H9 (cell line): ENCODE measurements at places on chromosomes 6 and 20. TPM values are rescaled to one million over a fixed set of nuclear protein-coding genes. Genes with fewer than 3 reads are reported as not detected.

- H3K36me3 ChIP-seq, result peaks cover 5% of the 10 kb centered on the region; the same call in 1 of the 2 replicates
- H3K4me3 ChIP-seq, result no peak overlapping the region
- no peak overlapping the region for H3K27ac ChIP-seq
- H3K4me1 ChIP-seq, result no peaks in the 10 kb centered on the region
Observed at GRCh38 chr20:60402189-60403058, 444.2 kb downstream of the CDH26 start.

GRCh38 chr6:1792989-1793388 lies 183.3 kb downstream of the FOXC1 start:
- H3K4me3 ChIP-seq, result no peak overlapping the region
- no peaks in the 10 kb centered on the region for H3K27me3 ChIP-seq
- H3K27ac ChIP-seq, result no peak overlapping the region
- DNase-seq, result peak; percentile 58

DNA sequence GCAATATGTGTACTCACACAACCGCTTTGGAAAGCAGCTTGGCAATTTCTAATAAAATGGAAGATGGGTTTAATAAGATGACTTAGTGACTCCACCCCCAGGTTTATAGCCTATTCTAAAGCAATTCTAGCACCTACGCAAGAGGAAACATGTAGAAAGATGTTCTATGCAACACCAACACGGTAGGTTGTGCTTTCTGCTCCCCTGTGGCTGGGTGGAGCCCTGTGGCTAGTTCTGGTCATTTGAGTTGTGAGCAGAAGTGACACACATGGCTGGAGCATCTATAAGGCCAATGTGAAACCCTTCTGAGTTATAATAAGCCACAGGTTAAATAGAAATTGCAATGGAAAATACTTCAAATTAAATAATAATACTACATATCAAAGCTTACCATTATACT lies 310.7 kb downstream of the CD83 start:
- no peak for DNase-seq
- H3K36me3 ChIP-seq, result no peaks in the 10 kb centered on the region; the same call in 2 of the 3 replicates
- no peak overlapping the region for H3K27ac ChIP-seq
- 0 out of 2 replicates have a peak, but pooled peaks cover 3% of the 10 kb centered on the region for H3K4me1 ChIP-seq
- H3K27me3 ChIP-seq, result no peaks in the 10 kb centered on the region

GRCh38 chr6:137145421-137145820 lies 28.0 kb downstream of the IL22RA2 start:
- no peak overlapping the region for H3K27ac ChIP-seq
- no peak for DNase-seq

- H3K36me3 ChIP-seq, result peaks cover 60% of the 10 kb centered on the region
- H3K4me1 ChIP-seq, result no peaks in the 10 kb centered on the region
- no peak overlapping the region for H3K27ac ChIP-seq
- no peak overlapping the region for H3K4me3 ChIP-seq
- no peaks in the 10 kb centered on the region for H3K27me3 ChIP-seq
- no peak for DNase-seq
Observed at GRCh38 chr6:30600451-30600961, 16.5 kb downstream of the PPP1R10 start.

DNA sequence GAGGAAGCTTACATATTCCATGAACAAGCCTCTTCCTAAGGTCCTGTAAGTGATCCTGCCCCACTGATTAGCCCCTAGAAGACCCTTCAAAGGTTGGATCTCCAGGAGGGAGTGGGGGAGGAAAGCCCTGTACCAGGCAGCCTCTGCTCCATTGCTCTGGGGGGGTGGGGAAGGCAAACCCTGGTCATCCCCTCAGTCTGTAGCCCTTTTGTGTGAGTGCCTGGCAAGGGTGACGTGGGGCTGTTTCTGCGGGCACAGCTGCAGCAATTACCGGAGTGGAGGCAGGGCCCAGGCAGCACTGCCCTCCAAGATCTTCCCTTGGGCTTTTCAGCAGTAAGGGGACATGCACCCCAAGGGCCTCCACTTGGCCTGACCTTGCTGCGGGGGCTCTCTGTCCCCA lies at the start of gene MOG:
TSS of gene MOG (plus strand) at position 295 of the 400 bp plus-strand sequence. CDS start 118 bp downstream, outside the sequence.
- H3K4me1 ChIP-seq, result peaks cover 7% of the 10 kb centered on the region
- DNase-seq, result no peak
- H3K4me3 ChIP-seq, result no peak within 1 kb of the TSS
- H3K27ac ChIP-seq, result no peak within 1 kb of the TSS
- H3K36me3 ChIP-seq, result no peaks in the 10 kb centered on the region

DNA sequence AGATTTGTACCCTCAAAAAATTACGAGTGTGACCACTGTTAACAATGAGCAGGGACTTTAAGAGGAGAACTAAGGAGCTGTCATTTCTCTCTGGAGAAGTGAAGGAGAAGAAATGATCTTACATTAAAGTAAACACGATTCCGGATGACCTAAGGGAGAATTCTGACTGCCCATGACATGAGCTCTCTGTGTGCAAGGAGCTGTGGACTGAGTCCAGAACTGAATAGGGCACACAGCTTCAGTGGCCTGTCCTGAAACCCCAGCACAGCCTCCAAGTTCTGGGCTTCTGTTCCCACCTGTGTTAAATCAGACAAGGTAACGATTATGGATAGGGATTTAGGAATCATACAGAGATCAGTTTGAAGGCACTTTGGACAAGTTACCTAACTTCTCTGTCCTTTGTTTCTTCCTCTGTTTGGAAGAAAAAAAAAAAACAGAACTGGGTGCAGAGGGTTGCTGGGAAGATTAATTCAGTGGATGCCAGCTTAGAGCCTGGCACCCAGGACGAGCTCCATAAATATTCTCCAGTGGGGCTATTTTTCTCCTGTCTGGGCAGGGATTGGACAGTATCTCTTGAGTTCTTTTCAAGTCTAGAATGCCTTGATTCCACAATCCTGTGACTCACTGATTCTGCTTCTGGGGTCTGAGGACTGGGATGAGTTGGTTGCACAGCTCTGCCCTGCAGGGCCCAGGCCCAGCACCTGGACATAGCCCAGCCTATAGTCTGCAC lies 65.7 kb downstream of the MRPL14 start:
- no peaks in the 10 kb centered on the region for H3K27me3 ChIP-seq
- H3K4me3 ChIP-seq, result no peak overlapping the region
- no peak for DNase-seq
- H3K36me3 ChIP-seq, result no peaks in the 10 kb centered on the region
- H3K27ac ChIP-seq, result no peak overlapping the region

DNA sequence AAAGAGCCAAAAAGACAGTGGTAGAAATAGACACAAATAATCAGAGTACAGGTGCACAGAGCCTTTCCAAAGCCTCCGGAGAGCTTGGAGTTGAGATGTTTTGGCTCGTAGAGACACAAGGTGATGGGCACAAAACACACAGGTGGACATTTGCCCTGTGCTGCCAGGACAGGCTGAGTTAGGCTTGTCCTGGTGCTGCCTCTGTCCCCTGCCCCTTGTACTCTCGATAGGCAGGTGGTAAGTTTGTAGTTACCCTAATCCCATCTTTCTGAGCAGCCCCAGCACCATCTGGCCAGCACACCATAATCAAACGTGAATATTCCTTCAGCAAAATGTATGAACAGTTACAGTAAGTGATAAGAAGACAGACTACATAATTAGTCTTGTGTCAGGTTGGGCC lies 95.5 kb downstream of the FOXC1 start:
- H3K27ac ChIP-seq, result no peak overlapping the region
- H3K36me3 ChIP-seq, result no peaks in the 10 kb centered on the region
- no peak overlapping the region for H3K4me3 ChIP-seq
- DNase-seq, result no peak
- no peaks in the 10 kb centered on the region for H3K27me3 ChIP-seq

GRCh38 chr6:27957516-27957915 lies 475 bp downstream of the OR2B6 start:
- H3K27me3 ChIP-seq, result no peaks in the 10 kb centered on the region
- no peaks in the 10 kb centered on the region for H3K4me1 ChIP-seq
- no peak overlapping the region for H3K27ac ChIP-seq
- H3K36me3 ChIP-seq, result no peaks in the 10 kb centered on the region
- DNase-seq, result no peak
- H3K4me3 ChIP-seq, result no peak overlapping the region

GRCh38 chr6:16706911-16707783 lies 54.1 kb downstream of the ATXN1 start:
- H3K36me3 ChIP-seq, result no peaks in the 10 kb centered on the region
- DNase-seq, result no peak
- no peak overlapping the region for H3K27ac ChIP-seq
- H3K4me3 ChIP-seq, result no peak overlapping the region

- no peaks in the 10 kb centered on the region; the same call in 1 of the 2 replicates for H3K27me3 ChIP-seq
- H3K36me3 ChIP-seq, result no peaks in the 10 kb centered on the region
- no peaks in the 10 kb centered on the region for H3K4me1 ChIP-seq
- no peak overlapping the region for H3K4me3 ChIP-seq
Observed at GRCh38 chr6:30441171-30441570, 48.1 kb upstream of the HLA-E start.

- H3K4me1 ChIP-seq, result peaks cover 2% of the 10 kb centered on the region; the same call in 1 of the 2 replicates
- H3K4me3 ChIP-seq, result no peak overlapping the region; the same call in 2 of the 3 replicates
- no peak for DNase-seq
- peak overlapping the region; percentile 1 for H3K27ac ChIP-seq
- no peaks in the 10 kb centered on the region for H3K27me3 ChIP-seq
Observed at GRCh38 chr6:3794092-3794491, 42.6 kb upstream of the PXDC1 start.

DNA sequence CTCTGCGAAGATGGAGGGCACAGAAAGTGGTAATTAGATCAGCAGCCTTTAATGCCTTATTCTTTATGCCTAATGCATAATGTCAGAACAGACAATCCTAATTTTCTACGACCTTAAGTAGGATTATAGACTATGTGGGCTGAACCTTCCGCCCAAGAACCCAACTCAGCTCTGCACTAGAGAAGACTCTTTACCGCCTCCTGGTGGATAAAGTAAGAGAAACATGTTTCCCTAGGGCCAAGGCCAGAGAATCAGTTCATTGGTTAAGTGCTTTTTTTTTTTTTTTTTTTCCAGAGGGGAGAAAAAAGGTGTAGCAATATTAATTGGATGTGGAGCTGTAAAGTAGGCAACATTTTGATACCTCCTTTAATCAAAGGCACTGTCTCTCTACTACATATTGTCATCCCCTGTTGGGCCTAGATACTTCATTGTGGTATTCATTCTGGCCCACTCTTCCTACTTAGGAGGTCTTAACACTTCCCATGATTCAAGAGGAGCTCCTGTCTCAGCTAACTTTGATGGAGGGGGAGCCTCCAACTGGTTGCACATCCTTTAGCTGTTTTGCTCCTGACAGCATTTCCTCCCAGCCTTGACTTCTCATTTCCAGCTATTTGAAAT lies 124.9 kb upstream of the NRN1 start:
- no peaks in the 10 kb centered on the region for H3K27me3 ChIP-seq
- H3K27ac ChIP-seq, result no peak overlapping the region
- H3K4me1 ChIP-seq, result no peaks in the 10 kb centered on the region
- DNase-seq, result peak; percentile 55

- no peaks in the 10 kb centered on the region for H3K27me3 ChIP-seq
- H3K4me3 ChIP-seq, result no peak overlapping the region
- H3K36me3 ChIP-seq, result peaks cover 8% of the 10 kb centered on the region
- H3K27ac ChIP-seq, result no peak overlapping the region
Observed at GRCh38 chr6:148677594-148678476, 69.0 kb upstream of the UST start.

DNA sequence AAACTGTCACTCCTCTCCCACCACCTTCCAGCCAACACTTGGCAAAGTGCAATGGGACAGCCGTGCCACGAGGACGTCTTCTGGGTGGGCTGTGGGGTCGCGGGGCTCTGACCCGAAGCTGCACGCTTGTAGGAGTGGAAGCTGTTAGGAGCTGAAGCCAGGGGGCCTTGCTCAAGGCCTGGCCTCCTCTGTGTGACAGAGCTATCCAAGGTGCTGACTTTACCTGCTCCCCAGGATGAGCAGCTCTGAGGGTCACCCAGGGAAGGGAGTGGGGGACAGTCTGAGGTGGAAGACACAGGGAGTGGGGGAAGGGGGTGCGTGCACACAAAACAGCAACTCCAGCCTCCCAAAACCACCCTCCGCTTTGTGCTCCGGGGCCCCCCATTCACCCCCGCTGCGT lies 17.5 kb upstream of the CHRNA4 start:
- peaks cover 4% of the 10 kb centered on the region; the same call in 1 of the 2 replicates for H3K4me1 ChIP-seq
- H3K4me3 ChIP-seq, result peak overlapping the region; percentile 35
- DNase-seq, result no peak
- no peaks in the 10 kb centered on the region for H3K36me3 ChIP-seq

- no peak overlapping the region for H3K4me3 ChIP-seq
- no peak overlapping the region for H3K27ac ChIP-seq
- H3K36me3 ChIP-seq, result peaks cover 2% of the 10 kb centered on the region; the same call in 1 of the 3 replicates
- H3K27me3 ChIP-seq, result no peaks in the 10 kb centered on the region
Observed at GRCh38 chr6:67141005-67141404, 1434.0 kb upstream of the EYS start.

DNA sequence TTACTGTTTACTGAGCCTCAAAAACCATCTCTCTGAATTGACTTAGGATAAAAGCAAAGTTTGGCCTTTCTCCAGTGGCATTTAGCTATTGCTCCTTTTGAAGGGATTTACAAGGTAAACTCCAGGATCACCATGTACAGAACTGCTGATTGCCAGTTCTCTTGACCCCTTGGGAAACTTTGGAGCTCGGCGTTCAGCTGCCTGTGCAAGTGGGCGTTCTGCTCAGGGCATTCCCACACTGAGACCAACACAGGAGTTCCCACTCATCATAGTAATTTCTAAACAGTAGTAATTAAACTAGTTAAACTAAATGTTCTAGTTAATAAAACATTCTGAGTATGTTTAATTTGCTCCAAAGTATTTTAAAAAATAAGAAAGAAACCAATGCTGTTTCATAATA lies 14.9 kb downstream of the KCNQ5 start:
- no peaks in the 10 kb centered on the region for H3K27me3 ChIP-seq
- H3K36me3 ChIP-seq, result no peaks in the 10 kb centered on the region
- no peak overlapping the region for H3K4me3 ChIP-seq
- DNase-seq, result no peak
- no peak overlapping the region for H3K27ac ChIP-seq

Gene TMEM244
- total RNA-seq, result not detected in 2 replicates

Gene SOBP
- 3.8 and 4.3 TPM in 2 replicates for total RNA-seq

Gene WFDC10B
- total RNA-seq, result not detected in 2 replicates

Gene BFSP1
- total RNA-seq, result 8.6 and 9.4 TPM in 2 replicates

Gene C6orf136
- total RNA-seq, result 22.2 and 23.9 TPM in 2 replicates

Gene MOG
- total RNA-seq, result 0.55 and 0.83 TPM in 2 replicates

Gene SIM1
- total RNA-seq, result 0.07 TPM in 1 of 2 replicates, not detected in the other

Gene POM121L2
- total RNA-seq, result not detected in 2 replicates
